ENCODE measurements at places on chromosomes 16 and 17.

- no peak for DNase-seq
These were observed 61.2 kb downstream of the MARCHF10 start for GRCh38 chr17:62746941-62747340.

GRCh38 chr17:1648963-1649843 lies 463 bp downstream of the RILP start:
- peak; percentile 98 for DNase-seq

- DNase-seq, result peak; percentile 30
These were observed 105.1 kb upstream of the RPL38 start for GRCh38 chr17:74098136-74099024.

DNA sequence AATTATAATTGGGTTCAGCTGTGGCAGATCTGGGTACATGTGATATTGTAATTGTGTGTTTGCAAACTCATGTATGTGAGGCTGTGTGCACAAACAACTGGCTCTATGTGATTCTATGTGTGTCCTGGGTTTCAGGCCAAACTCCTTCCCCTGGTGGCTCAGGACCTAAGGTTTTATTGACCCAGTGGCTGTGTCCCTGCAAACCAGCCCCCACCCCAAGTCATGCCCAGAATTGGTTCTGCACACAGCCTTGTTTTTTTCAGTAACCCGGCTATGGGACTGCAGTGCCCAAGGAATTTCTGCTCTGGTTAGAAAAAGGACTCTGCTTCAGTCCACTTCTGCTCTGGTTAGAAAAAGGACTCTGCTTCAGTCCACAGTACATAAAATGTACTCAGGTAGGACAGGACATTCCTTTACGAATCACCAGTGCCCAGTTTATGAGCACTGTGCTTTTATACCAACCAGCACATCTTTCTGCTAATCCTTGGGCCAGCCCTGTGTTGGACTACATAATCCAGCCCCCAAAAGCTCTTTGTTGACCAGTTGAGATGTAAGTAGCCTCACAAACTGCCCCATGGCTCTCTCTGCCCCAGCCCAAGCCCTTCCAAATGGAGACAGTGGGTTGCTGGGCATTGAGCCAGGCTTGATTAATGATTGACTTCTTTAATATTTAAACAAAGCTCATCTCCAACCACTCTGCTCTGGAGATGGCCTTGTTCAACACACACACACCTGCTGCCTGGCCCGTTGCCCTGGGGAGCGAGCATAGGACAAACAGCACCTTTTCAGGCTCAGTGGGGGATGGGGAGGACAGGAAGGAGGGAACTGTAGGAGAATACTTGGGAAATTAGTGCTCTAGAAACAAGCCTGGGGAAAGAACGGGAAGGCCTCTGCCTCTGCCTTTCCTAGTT lies 2.9 kb upstream of the KCNH6 start:
- no peak for DNase-seq

Data from upper lobe of right lung (tissue), 1 donor.